PC-9 (cell line): ENCODE measurements at places on chromosomes 6 and 20. TPM values are rescaled to one million over a fixed set of nuclear protein-coding genes. Genes with fewer than 3 reads are reported as not detected.

DNA sequence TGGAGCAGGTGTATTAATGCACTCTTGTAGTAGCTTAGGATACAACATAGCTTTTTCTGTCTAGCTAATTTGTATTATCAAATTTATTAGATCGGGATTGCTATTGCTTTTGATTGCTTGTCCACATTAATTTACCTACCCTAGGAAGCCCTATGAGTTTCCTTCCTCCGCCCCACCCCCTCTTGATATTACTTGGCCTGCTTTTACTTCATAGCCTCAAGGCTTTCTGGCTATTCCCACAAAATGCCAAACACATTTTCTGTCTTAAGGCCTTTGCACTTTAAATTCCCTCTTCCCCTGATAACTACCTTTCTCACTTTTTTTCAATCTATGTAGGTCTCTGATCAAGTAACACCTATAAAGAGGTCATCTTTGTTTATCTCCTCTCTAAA is 99.1 kb upstream of the PRSS16 start:
- DNase-seq = no peak

DNA sequence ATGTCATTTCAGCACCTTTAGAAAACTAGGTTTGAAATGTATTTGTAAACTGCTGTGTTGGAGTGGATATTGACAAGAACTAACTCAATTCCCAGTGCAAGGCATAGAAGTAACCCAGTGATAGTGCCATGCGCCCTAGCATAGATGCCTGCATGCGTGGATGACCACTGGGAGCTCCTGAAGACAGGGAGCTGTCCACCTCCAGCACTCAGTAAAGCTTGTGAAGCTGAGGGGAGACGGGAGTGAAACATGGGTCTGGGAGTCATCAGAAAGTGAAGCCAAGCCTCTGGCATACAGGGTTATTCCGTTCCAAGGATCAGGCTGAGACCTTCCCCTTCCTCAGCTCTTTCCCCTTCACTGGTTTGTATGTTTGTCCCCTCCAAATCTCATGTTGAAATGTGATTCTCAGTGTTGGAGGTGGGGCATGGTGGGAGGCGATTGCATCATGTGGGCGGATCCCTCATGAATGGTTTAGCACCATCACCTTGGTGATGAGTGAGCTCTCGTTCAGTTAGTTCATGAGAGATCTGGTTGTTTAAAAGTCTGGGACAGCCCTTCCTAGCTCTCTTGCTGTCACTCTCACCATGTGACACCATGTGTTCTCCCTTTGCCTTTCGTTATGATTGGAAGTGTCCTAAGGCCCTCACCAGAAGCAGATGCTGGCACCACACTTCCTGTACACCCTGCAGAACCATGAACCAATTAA is 146.5 kb upstream of the FERMT1 start:
- DNase-seq = no peak

DNA sequence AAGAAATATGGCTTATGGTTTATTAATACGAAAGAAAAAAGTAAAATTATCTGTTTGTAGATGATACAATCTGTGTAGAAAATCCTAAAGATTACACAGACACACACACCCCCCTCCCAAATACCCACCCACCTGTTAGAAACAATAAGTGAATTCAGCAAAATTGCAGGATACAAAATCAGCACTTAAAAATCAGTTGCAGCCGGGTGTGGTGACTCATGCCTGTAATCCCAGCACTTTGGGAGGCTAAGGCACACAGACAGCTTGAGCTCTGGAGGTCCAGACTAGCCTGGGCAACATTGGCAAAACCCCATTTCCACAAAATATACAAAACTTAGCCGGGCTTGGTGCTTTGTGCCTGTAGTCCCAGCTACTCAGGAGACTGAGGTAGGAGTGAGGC is 42.3 kb downstream of the NINL start:
- DNase-seq = no peak

GRCh38 chr6:147421903-147422302 is 86.6 kb upstream of the SAMD5 start:
- no peak for DNase-seq

GRCh38 chr20:32621071-32621890 is 36.1 kb upstream of the NOL4L start:
- DNase-seq = no peak

The BANF2 gene
- total RNA-seq = not detected in 2 replicates

The LGSN gene
- not detected in 2 replicates for total RNA-seq

The SLC4A11 gene
- 46.1 and 57.8 TPM in 2 replicates for total RNA-seq

The CTCFL gene
- not detected in 2 replicates for total RNA-seq
